Activated CD4-positive, alpha-beta T cell treated with anti-CD3 and anti-CD28 coated beads, Interleukin-2, Interleukin-6, amounts not matched to agents 100 ng/mL and 50 ng/mL, durations not matched to agents 16 hours and 8 hours (primary cell): ENCODE measurements at places on chromosomes 6 and 20.

- no peak for DNase-seq
Observed at GRCh38 chr6:110322874-110323242, 35.3 kb downstream of the METTL24 start.

- DNase-seq = no peak
Observed at GRCh38 chr20:24751551-24751950, 197.5 kb upstream of the CST7 start.

- no peak for DNase-seq
Observed at GRCh38 chr6:14455876-14456648, 338.5 kb downstream of the CD83 start.

GRCh38 chr6:14555804-14556203 lies 438.2 kb downstream of the CD83 start:
- DNase-seq = no peak

DNA sequence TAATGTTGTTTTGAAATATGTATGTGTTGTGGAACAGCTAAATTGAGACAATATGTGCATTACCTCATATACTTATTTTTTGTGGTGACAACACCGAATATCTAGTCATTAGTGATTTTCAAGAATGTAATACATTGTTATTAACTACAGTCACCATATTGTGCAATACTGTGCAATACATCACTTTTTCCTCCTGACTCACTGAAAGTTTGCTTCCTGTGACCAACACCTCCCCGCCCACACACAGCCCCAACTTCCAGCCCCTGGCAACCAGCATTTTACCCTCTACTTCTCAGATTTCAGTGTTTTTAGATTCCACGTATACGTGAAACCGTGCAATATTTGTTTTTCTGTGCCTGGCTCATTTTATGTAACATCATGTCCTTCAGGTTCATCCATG lies 627.9 kb downstream of the PRKN start:
- DNase-seq = peak; percentile 41

- DNase-seq = no peak
Observed at GRCh38 chr6:131321589-131321988, 186.3 kb downstream of the AKAP7 start.
